ENCODE measurements at places on chromosomes 2 and 18.

DNA sequence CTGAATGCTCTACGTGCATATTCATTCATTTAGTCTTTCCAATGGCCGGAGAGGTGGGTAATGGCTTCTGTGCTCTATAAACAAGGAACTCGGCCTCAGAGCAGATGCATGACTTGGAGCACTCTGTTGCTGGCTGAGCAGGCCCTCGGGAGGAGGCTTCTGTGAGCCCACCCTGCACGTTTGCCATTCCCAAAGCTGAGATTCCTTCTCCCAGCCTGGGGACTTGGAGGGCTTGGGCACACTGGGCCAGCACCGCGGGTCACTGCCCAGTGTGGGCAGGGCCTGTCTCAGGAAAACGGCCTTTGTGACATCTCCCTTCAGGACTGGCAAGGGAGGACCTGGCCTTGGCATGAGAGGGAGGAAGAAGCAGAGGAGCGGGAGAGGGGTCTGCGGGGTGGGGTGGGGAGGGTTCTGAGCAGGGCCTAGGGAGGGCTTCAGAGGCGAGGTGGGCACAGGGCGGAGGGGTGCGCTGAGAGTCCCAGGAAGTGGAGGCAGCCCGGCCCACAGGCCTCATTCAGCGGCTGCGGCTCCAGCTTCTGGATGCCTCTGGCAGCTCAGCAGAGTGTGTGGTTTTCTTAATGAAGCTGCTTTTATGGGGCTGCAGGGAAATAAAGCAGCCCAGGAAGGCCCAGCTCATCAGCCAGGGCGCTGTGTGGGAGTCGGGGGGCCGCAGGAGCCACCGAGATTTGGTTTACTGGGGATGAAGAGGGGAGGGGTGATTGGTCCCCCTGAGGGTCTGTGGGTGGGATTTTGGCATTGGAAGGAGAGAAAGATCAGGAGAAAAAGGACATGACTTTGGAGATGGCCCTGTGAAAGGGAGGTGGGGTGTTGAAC, 51.7 kb upstream of the OTOF start:
- no peak for DNase-seq

GRCh38 chr2:56770490-56770889, 586.7 kb downstream of the CCDC85A start:
- no peak for DNase-seq

DNA sequence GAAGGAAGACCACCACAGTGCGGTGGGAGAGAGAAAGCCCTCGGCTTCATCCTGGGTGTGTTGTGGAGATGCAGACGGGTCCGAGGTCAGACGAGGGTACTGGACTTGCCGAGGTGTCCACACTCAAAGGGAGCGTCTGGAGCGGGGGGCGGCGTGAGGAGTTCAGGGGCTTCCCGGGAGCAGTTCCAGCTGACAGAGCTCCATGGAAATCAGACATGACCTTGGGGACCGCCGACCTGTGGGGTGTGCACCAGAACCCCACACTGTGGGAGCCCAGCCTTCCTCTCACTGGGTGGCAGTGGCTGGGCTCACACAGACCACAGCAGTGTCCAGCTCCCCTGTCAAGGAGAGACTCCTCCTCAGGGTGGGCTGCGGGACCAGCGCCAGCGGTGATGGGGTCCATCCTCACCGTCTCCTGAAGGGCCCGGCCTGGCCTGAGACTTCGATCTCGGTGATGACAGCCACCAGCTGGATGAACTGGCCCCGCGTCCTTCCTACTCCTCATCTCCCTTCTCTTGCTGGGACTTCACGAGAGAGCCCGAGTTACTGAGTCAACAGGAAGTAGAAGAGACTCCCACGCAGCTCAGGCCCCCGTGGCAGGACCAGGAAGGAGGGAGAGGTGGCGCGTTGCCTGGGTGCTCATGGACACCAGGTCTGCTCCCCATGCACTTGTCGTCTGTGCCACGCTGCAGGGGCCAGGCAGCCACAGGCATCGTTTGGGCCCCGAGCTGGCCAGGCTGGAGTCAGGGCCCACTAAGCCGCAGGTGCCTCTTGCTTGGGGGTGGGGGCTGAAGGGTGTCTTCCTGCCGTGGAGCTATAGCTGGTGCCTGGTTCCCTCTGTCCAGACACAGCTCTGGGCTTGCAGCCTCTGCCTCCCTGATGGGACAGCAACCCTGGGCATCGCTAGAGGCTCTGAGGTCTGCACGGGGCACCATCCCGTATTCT, 101.9 kb upstream of the CTDP1 start:
- no peak for DNase-seq

- no peak for DNase-seq
Measured at GRCh38 chr2:190864375-190864774, 16.2 kb upstream of the GLS start.

DNA sequence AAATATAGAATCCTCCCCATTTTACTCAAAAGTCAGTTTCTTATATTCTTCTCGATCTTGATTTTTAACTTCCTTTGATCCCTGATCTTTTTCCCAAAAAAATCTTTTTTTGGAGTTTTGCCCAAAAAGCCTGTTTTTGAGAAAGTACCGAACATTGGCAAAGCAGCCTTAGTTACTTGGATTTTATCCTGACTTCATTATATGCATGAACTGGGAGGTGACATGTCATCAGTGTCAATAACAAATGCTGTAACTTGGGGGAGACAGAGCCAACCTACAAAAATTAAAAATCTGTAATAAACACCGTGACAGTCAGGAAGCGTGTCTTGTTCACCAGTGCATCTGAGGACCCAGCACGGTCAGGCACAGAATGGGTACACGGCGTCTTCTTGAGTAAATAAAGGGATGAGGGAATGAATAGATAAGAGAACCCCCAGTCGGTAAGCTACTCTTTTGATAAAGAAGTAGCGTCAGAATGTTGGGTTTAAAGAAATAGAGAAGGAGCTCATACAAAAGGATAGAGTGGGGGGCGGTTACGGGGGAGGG, 24.9 kb downstream of the TRAPPC12 start:
- no peak for DNase-seq

GRCh38 chr18:48129621-48130082, 199.2 kb upstream of the SMAD2 start:
- no peak for DNase-seq

DNA sequence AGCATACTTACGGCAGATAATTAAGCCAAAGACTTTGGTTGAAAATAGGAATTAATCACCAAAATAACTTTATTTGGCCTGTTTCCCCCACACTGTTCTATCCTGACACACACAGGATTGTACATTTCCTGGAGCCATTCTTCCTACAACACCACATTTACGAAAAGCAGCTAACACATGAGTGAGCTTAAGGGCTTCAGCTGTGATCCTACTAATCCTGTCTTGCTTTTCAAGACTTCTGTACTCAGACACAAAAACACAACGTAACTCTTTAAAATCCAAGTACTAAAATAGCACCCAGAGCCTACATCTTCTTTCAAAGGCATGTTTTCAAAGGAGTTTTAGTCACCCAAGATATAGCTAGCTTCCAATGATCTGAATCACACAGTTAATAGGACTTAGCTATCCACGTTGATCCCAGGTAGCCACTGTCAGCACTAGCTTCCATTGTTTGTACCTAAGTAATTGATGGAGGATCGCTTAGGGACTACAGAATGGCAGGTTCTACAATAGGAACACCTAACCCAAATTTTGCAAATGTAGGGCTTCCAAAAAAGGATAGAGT, 42.8 kb upstream of the TTC39C start:
- DNase-seq = no peak

GRCh38 chr18:29271501-29271900, 1094.6 kb upstream of the CDH2 start:
- DNase-seq = no peak

GRCh38 chr2:231708773-231709635, 679 bp downstream of the PTMA start:
- peak; percentile 38 for DNase-seq
